Adipocyte (in vitro differentiated cells): ENCODE measurements at places on chromosomes 11 and 22.

GRCh38 chr22:21866833-21867527 is 465 bp downstream of the MAPK1 start:
- DNase-seq = peak; percentile 67

DNA sequence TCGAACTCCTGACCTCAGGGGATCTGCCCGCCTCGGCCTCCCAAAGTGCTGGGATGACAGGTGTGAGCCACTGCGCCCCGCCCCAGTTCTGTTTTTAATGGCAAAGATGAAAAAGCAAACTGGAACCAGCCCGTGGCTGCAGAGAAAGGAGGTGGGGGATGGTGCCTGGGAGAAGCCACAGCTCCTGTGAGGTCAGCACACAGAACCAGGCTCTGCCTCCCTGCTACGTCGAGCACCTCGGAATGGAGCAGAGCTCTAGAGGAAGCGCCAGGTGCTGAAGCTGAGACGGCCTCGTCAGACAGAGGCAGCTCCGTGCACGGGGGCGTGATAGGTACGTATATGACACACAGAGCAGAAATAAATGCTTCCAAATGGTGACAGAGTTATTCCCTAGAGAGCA is 8.5 kb downstream of the DRD4 start:
- no peak for DNase-seq

DNA sequence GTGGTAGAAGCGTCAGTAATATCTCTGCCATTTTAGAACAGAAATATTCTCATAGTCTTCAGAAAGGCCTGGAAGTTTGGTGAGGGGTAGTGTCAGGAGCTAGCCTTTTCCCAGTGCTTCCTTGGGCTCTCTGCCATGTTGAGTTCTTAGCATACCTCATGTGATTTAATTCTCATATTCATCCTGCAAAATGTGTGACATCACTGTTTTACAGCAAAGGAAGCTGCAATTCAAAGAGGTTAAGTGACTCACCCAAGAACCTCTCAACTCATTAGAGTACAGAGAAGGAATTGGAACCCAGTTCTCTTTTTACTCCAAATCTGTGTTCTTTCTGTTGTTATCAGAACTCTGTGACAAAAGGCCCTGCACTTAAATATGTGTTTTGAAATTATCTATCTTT is 72.1 kb downstream of the RNF169 start:
- DNase-seq = peak; percentile 74

GRCh38 chr11:46339816-46340215 is 7.4 kb upstream of the DGKZ start:
- DNase-seq = no peak

DNA sequence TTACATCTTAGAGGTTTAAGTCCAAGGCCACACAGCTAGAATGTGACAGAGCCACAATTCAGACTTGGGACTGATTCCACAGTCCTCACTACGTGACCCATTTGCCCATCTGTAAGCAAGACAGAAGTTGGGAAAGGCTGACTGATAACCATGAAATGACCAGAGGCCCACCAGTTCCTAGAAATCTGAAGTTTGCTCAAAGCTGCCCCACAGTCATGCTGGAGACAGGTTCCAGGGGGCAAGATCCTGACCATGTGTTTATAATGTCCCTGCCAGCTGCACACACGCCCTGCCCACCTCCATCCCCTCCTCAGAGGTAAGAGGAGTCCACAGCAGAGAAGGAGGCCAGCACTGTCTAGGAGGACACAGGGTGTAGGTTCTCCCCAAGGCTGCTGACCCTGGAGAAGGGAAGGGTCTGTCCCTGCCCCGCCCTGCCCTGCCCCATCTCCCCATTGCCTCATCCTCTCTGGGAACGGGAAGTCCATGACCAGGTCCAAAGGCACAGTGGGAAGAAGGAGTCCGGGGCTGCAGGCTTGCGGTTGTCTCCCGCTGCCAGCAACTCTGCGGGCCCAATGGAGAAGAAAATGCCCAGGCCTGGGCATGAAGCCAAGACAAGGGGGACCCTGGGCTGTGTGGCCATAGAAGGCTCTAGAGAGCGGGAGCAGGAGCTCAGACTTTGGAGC is 11.9 kb upstream of the OAF start:
- DNase-seq = no peak

DNA sequence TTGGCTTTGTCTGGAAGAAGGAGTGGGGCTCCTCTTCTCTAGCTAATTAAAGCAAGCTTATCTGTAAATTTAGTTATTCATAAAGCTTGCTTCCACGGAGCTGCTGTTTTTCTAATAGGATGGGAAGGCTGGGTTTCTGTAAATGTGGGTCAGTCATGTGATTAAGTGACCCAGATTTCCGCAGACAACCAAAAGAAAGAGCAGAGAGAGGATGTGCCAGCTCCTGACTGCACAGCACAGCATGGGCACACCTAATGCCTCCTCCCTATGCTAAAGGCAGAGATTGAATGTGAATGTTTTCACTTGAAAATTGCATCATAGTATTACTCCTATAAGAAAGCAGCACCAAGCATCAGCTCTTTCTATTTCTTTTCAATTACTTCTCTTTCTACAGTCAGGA is 160.2 kb downstream of the FAT3 start:
- peak; percentile 4 for DNase-seq

- no peak for DNase-seq
Measured at GRCh38 chr11:64722141-64723065, 594 bp downstream of the NRXN2 start.

DNA sequence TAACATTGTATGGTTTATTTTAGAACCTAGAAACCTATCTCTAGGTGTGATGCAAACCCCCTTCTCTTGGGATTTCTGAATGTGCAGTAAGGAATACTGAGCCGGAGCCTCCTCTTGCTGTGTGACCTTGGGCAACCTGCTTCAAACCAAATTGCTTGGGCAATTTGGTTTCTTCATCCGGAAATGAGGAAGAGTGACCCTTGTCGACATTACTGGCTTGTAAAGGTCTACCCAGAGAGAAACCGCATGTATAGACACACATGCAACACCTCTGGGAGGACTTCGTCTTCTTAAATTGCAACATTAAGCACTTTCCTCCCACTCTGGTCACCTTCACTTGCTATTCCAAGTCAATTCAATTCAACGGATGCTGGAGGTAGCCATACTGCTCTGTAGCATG is 19.6 kb upstream of the TP53I11 start:
- DNase-seq = no peak

GRCh38 chr11:26792941-26793340 is 71.1 kb upstream of the SLC5A12 start:
- DNase-seq = peak; percentile 89

GRCh38 chr11:126815111-126815510 is 185.5 kb downstream of the KIRREL3 start:
- DNase-seq = peak; percentile 38

- no peak for DNase-seq
Measured at GRCh38 chr11:6196396-6196795, 2.6 kb upstream of the OR52W1 start.

DNA sequence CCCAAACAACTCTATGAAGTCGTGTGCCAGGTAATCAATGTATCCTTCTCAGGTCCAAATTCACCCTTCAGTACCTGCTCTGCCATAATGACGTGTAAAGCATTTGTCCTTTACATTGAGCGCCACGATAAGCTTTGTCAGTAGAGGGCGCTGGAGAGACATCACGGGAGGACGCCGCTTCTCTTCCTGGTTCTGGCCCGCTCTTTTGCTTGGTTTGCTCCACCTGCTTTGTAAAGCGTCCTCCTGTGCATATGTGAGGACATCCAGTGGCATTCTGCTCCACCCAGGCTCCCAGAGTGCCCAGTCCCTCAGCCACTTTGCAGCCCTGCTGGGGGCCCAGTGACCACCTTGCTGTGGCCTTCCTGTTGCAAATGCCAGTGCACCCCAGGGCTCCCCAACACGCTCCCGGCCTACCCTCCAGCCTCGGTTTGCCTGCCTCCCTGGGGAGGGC is 61.1 kb downstream of the WT1 start:
- peak; percentile 23 for DNase-seq

DNA sequence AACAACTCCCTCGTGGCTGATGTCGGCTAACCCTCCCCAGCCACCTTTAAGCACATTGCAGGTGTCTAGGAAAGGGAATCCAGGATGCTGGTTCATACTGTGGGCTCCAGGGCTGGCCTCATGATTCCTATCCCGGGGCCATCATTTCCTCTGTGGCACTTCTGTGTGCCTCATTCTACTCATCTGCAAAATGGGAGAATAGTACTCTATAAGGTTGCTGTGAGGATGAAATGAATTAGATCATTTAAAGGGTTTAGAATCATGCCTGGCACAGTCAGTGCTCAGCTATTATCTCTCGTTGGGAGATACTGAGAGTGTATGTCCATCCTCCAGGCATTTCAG is 4.3 kb upstream of the FADS3 start:
- no peak for DNase-seq

DNA sequence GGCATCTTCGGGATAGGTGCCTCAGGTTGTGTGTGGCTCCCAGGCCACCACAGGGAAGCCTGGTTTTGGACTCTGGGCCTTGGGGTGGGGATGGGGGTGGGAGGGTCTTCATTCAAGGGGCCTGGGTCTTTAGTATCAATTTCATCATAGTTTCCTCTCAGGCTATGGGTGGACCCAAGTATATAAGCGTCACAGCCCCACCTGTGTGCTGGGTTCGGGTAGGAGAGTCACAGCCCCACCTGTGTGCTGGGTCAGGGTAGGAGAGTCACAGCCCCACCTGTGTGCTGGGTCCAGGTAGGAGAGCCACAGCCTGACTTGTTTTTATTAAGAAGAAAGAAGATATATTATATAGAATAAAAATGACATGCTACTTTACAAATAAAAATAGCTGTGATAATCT is 422.1 kb downstream of the BRD1 start:
- DNase-seq = no peak

DNA sequence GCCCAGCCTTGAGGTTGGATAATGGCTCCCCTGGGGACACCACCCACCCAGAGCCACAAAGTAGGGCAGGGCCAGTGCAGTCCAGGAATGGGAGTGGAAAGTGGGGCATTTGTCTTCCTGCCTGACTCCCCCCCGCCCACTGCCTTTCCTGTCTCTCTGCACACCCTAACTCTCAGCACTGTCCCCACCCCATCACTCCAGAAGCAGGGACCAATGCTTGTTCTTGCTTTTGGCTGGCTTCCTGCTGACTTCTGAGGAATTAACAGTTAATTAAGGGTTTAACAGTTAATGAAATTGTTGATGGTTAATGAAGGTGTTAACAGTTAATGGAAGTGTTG is 4.7 kb downstream of the PITPNM1 start:
- DNase-seq = no peak

DNA sequence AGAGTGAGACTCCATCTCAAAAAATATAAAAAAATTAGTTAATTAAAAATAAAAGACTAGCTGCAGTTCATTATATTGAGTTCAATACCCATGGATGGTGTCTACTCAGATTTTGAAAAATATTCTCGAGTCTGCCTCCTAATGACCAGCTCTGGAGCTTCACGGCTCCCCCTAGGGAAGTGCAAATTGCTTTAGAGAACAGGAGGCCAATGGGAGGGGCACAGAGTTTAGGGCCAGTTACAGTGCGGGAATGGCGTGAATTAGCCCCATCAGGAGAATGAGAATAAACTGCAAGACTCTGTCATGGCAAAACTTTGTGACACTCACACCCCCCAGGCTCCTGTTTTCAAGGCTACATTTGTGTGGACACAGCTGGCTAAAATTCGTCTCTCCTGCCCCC is 4.6 kb downstream of the FGF4 start:
- no peak for DNase-seq

GRCh38 chr11:76744186-76745043 is 38.7 kb upstream of the TSKU start:
- DNase-seq = peak; percentile 32

DNA sequence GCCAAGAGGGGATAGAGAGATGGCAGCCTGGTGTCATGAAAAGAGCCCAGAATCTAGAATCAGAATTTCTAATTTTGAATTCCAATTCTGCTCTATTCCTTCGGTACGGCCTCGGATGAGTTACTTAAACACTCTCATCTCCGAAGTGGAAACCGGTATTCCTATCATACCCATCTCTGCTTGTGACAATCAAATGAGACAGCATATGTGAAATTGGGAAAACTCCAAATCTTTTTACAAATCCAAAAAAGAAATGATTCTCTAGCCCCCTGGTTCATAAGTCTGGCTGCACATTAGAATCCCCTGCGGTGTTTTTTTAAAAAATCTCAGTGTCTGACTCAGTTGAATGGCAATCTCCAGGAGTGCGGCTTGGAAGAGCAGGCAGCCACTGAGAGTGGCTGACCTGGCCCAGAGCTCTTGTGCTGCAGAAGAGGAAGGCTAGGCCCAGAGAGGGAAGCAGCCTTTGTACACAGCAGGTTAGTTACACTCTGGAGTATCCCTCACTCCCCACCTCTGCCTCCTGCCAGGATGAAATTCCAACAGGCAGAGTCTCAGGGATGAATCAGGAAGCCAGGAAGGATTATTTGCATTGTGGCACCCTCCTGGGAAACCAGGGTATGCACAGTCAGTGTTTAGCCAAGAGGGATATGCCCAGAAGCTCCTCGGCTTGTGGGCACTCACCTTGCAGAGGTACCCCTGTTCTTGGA is 93.6 kb upstream of the ISX start:
- DNase-seq = no peak

GRCh38 chr22:21942407-21943343 is 10.0 kb downstream of the PPM1F start:
- peak; percentile 80 for DNase-seq

DNA sequence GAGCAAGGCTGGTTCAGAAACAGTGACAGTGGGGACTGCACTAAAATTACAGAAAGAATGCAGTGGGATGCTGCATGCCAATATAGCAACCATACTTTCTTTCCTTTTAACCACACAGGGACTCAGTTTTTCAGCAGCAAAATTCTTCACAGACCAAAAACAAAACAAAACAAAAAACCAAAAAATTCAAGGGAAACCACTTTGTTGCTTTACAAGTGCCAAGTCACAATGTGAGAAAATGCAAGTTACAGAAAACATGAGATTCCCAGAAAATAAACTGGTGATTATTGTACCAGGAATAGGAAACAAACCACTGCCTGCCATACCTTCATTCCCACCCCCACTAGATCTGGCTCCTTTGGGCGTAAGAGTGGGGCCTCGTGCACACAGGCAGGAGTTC is 52.6 kb downstream of the TENM4 start:
- no peak for DNase-seq

DNA sequence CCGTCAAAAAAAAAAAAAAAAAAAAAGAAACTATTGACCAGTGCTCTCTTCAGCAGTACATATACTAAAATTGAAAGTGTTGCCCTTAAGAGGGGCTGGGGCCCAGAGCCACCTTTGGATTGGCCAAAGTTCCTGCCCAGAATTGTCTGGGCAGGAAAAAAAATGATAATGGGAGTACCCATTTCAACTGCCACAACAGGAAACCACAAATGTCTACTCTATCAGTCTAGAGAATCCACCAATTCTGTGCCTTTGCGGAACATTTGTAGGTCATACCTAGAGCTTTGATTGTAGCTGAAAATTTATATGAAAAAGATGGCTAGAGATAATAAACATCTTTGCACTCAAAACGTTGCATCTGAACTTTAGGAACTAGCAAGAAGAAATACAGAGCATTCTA is 69.4 kb downstream of the FAM76B start:
- no peak for DNase-seq

GRCh38 chr11:84103096-84103495 is 816.9 kb upstream of the CCDC90B start:
- no peak for DNase-seq

- peak; percentile 22 for DNase-seq
Measured at GRCh38 chr22:41469218-41469851, 418 bp downstream of the ACO2 start.

- no peak for DNase-seq
Measured at GRCh38 chr22:38781033-38781432, 12.9 kb downstream of the DNAL4 start.
